Endothelial cell of umbilical vein (primary cell): ENCODE measurements at places on chromosomes 3 and 15. TPM values are rescaled to one million over a fixed set of nuclear protein-coding genes. Genes with fewer than 3 reads are reported as not detected.

AHSG gene
- not detected in 2 replicates for polyA plus RNA-seq

ADAMTS17 gene
- 0.12 and 0.16 TPM in 2 replicates for polyA plus RNA-seq

CFAP100 gene
- not detected in 2 replicates for polyA plus RNA-seq

DLEC1 gene
- not detected in 2 replicates for polyA plus RNA-seq

NOX5 gene
- 0.08 and 0.14 TPM in 2 replicates for polyA plus RNA-seq

CD86 gene
- not detected in 2 replicates for polyA plus RNA-seq

C3orf20 gene
- polyA plus RNA-seq: not detected in 2 replicates
